ENCODE measurements at places on chromosomes 2 and 18. TPM values are rescaled to one million over a fixed set of nuclear protein-coding genes. Genes with fewer than 3 reads are reported as not detected.

- no peak for DNase-seq
Observed at GRCh38 chr2:235149240-235149659, 197.4 kb downstream of the SH3BP4 start.

- DNase-seq: no peak
Observed at GRCh38 chr2:9954136-9954535, 2.6 kb downstream of the GRHL1 start.

GRCh38 chr18:8301427-8302172 is 307.6 kb upstream of the RAB12 start:
- DNase-seq: no peak

- DNase-seq: no peak
Observed at GRCh38 chr2:1978706-1979105, 234.4 kb upstream of the PXDN start.

GRCh38 chr18:48002933-48003365 is 72.5 kb upstream of the SMAD2 start:
- DNase-seq: no peak

GRCh38 chr2:182715121-182715891 is 751 bp upstream of the DNAJC10 start:
- no peak for DNase-seq

- DNase-seq: no peak
Observed at GRCh38 chr2:80292474-80292873, 12.1 kb downstream of the LRRTM1 start.

GRCh38 chr2:206276169-206276942 is 1.9 kb downstream of the ZDBF2 start:
- DNase-seq: no peak

DNA sequence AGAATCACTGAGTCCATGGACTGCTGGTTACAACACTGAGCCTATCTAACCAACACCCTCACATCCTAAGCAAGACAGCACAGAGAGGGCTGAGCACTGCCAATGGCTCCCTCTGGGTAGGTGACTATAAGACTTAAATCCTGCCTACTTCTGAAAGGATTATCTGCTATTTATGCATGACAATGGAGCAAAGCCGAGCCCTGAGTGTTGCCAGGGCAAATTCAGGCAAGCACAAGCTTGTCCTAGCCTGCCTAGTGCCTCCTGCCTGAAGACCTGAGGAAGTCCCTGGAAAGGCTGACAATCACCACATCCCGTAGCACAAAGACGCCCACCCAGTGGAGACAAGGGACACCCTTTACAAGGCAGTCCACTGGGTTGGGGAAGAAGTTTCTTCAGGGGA is 129.7 kb downstream of the OSR1 start:
- DNase-seq: no peak

- DNase-seq: no peak
Observed at GRCh38 chr2:45881970-45882581, 230.6 kb downstream of the PRKCE start.

GRCh38 chr2:172109256-172109987 is 6.7 kb upstream of the DLX2 start:
- no peak for DNase-seq

- no peak for DNase-seq
Observed at GRCh38 chr18:21230436-21230835, 11.6 kb upstream of the GREB1L start.

- no peak for DNase-seq
Observed at GRCh38 chr2:4369826-4370419, 666.5 kb downstream of the DCDC2C start.

GRCh38 chr2:63594660-63595059 is 5.9 kb downstream of the MDH1 start:
- no peak for DNase-seq

DNA sequence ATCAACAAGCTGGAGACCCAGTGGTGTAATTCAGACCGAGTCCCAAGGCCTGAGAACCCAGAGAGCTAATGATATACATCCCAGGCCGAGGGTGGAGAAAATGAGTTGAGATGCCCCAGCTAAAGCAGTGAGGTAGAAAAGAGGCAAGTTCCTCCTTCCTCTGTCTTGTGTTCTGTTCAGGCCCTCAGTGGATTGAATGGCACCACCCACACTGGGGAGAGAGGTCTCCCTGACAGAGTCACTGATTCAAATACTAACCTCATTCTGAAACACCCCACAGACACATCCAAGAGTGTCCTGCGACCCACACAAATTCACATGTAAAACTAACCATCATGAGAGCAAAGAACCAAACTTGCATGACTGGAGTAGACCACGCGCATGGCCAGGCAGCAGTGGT is 215.3 kb downstream of the ANAPC1 start:
- DNase-seq: no peak

- no peak for DNase-seq
Observed at GRCh38 chr2:172228177-172228808, 125.6 kb upstream of the DLX2 start.

DNA sequence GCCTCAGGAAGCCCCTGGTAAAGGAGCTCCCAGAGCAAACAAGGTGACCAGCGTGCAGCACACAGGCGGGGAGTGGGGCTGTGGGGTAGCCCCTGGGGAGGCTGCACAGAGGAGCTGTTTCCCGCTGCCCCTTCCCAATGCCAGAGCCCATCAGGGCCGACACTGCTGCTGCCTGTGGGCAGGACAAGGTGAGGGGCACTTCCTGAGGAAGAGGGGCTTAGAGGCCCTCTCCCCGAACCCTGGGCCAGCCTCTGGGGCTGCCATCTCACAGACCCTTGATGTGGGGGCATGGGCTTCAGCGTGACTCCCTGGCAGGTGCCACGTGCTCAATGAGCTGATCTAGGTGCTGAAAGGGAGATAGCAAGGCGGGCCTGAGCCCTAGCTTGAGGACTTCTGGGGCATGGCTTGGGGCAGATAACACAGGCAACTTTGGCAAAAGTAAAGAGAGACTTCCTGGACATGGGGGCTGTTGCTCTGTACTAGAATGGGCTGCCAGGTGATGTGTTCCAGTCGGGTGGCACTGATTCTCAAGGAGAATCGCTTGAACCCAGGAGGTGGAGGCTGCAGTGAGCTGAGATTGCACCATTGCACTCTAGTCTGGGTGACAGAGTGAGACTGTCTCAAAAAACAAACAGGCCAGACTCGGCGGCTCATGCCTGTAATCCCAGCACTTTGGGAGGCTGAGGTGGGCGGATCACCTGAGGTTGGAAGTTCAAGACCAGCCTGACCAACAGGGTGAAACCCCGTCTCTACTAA is 9.9 kb upstream of the KLF11 start:
- no peak for DNase-seq

DNA sequence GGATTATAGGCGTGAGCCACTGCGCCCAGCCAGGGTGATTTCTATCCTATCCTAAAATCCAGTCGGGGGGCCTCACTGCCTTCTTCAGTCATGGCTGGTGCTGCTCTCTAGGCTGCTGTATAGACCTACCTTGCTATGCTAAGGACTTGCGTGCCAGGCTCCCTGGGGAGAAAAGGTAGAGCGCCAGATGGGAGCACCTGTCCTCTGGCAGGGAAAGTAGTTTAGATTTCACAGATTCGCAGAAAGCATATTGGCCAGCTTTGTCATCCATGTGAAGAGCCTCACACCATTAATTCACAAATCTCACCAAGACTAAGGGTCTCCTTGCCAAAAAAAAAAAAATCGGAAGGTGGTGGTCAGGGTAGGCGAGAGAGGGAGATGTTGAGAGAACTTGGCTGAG is 217.6 kb downstream of the ATAD2B start:
- DNase-seq: no peak

GRCh38 chr2:196217116-196217515 is 45.7 kb upstream of the STK17B start:
- no peak for DNase-seq

- DNase-seq: no peak
Observed at GRCh38 chr2:35447215-35447614, 908.4 kb upstream of the CRIM1 start.

Gene MYO5B
- total RNA-seq: not detected

Gene ORMDL1
- total RNA-seq: 65.6 TPM

Gene KIF5C
- total RNA-seq: 6.1 TPM

Gene PREB
- total RNA-seq: 60.0 TPM

Gene CRYGC
- not detected for total RNA-seq

Gene NOSTRIN
- total RNA-seq: not detected

Gene APOB
- total RNA-seq: not detected

Gene EHBP1
- 22.2 TPM for total RNA-seq

Gene FAM98A
- 30.1 TPM for total RNA-seq
